ENCODE measurements at places on chromosomes 12 and 14. TPM values are rescaled to one million over a fixed set of nuclear protein-coding genes. Genes with fewer than 3 reads are reported as not detected.

The ASB2 gene
- total RNA-seq: 251 TPM

The IRF2BPL gene
- 35.5 TPM for total RNA-seq

The ADAM20 gene
- 0.27 TPM for total RNA-seq

The AICDA gene
- not detected for total RNA-seq

The KDM5A gene
- 28.2 TPM for total RNA-seq

DNA sequence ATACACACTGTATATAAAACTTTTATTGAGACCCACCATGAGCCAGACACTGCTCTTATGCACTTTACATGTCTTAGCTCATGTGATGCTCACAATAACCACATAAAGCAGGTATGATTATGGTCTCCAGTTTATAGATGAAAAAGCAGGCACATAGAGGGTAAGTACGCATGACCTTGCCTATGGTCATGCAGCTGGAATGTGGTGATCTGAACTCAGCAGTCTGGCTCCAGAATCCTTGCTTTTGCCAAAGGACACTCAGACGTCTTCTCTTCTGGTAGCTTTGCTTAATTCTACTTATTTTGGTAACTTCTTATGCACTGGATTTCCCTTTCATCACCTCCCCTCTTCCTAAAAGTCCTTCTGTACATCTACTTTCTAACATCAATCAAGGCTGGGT, 103.3 kb upstream of the CRY1 start:
- no peak for DNase-seq

DNA sequence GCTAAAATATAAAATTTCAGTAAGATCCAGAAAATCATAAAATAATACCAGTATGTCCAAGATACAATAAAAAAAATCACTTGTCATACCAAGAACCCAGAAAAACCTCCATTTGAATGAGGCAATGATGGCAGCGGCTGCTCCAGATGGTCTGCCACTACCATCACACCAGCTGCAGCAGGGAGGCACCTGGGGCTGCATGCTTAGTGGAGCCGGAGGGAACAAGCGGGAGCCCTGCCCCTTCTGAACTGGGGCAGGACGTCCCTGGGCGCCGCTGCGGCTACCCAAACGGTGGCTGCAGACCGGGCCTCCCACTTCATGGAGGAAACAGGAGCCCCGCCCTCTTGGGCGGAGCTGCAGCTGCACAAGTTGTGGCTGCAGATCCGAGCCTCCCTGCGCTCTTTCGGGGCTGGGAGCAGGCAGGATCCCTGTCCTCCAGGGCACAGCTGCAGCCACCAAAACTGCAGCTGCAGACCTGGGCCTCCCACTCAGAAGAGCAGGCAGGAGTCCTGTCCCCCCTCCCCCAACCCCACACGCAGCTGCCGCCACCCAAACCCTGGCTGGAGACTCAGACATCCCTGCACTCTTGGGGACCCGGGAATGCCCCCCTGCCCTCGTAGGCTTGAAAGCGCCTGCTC, 36.1 kb upstream of the OR5AU1 start:
- DNase-seq: peak; percentile 76

- DNase-seq: no peak
These were observed 12.3 kb downstream of the TRPV4 start for GRCh38 chr12:109820816-109821381.

- DNase-seq: no peak
These were observed 16.1 kb upstream of the ADSS1 start for GRCh38 chr14:104707608-104708595.

- DNase-seq: no peak
These were observed 138.5 kb upstream of the SYT1 start for GRCh38 chr12:78725951-78726580.

GRCh38 chr12:30829876-30830275, 75.1 kb upstream of the CAPRIN2 start:
- DNase-seq: no peak

DNA sequence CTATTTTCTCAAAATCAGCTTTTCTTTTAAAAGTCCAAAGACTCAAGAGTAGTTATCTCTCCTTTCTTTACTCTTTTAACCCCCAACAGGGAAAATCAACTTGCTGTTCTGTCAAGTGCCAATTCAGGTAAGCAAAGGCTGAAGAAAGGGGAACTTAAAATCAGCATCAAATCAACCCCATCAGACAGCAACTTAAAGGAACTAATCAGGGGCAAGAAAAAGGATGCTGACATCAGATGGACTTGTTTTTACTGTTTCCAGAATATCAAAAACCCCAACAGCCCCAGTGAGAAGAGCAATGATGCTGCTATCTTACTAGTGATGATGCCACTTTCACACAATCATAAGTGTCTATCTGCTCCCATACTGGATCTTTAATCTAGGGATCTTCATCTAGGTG, 3.4 kb downstream of the BAZ2A start:
- DNase-seq: no peak

GRCh38 chr12:104569346-104570173, 112.8 kb downstream of the CHST11 start:
- DNase-seq: no peak

DNA sequence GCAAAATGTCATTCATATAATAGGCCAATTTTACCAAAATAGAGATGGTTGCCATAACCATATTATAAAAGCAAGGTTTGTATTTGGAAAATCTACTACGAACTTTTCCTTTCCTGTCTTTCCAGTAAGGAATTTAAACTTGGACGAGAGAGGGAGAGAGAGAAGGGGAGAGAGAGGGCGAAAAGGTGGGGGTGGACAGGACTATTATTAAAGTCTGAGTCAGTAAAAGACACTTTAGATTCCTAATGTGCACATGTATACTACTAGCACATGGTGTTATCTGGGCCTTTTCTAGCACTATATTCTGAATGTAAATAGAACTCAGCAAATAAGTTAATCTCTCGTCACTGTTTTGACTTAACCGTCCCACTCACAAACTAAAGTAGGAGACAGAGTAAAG, 30.4 kb upstream of the FBLN5 start:
- DNase-seq: no peak

Measured in left ventricle myocardium inferior (tissue), 1 donor.